ENCODE measurements at places on chromosomes 7 and 10.
A peak's percentile ranks its signal among the peaks of the same experiment; 100 is the strongest.

DNA sequence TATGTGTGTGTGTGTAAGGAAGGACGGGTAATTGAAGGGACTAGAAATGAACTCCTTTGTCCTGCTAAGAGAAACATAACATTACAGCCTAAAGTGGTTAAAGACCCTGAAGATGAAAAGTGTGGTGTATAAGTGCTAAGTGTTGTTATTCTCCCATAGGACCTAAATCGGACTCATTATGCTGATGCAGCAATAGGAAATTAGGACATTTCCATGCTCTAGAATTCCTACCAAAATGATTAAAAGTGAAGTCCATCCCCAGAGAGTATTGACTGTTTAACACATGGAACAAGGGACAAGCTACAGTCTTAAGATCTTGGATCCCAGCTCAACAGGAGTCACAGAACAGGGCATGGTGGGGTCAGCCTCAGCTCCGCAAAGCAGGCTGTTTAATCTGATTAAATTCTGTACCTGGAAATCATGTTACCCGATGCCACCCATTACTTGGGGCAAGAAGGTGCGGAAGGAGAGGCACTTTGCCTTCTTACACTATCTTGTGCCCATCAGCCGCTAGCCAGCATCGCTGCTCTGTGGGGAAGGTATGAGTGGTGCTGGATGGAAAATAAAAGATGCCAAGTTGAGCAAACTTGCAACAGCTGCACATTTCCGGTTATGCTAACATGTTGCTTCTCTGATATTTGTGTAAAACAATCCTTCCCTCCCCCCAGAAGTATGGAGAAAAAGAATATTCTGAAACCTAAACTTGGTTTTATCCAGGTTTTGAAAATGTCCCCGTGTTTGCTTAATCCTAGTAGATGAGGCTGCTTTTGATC lies 100.5 kb downstream of the CREB5 start:
- DNase-seq: no peak

DNA sequence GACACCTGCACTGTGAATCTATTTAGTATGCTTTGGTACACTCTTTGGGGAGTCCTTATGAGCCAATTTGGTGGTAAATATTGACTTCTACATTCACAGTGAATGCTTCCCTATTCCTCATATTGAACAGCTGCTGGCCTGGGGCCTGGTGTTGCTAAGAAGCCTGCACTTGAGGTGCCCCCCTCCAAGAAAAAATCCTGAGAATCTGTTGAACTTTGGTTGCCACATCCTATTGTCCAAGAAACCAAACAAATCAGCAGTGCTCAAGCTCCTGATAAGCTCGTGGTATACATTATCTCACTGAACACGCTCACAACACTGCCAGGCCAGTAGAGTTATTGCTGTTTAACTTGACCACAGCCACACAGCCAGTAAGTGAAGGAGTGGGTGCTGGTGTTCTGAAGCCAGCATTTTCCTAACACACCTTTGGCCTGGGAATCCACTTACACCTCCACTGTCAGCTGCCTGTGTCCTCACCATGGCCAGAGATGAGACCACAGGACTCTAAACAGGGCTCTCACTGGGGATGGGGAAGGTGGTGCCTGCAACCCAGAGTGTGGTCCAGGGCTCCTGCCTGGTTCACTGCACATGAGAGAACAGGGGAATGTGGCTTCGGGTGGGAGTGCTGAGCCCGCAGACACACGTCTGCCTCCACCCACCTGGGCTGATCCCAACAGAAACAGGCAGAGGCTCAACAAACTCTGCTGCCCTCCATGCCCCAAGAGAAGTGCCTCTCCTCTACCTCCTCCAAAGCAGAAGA lies 6.7 kb downstream of the DDC start:
- peak; percentile 37 for DNase-seq

- DNase-seq: no peak
Observed at GRCh38 chr10:74953214-74953613, 126.8 kb downstream of the KAT6B start.

DNA sequence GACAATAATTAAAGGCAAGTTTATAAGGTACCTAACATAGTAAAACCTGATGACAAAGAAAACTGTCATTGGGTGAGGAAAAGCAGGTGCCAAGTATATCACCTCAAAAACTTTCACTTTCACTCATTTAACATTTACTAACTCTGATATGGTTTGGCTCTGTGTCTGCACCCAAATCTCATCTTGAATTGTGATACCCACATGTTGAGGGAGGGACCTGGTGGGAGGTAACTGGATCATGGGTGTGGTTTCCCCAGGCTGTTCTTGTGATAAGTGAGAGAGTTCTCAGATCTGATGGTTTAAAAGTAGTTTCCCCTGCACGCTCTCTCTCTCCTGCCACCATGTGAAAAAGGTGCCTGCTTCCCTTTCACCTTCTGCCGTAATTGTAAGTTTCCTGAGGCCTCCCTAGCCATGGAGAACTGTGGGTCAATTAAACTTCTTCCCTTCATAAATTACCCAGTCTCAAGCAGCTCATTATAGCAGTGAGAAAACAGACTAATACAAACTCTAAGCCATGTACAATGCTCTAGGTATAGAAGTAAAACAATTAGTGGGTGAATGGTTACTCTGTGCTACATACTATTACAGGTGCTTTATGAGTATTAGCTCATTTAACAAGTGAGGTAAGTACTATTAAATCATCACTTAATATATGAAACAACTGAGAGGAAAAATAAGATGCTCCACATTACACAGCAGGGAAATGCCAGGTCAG lies 199.0 kb downstream of the CHCHD3 start:
- DNase-seq: no peak

- no peak for DNase-seq
Observed at GRCh38 chr10:49257626-49258349, 41.2 kb upstream of the C10orf71 start.

DNA sequence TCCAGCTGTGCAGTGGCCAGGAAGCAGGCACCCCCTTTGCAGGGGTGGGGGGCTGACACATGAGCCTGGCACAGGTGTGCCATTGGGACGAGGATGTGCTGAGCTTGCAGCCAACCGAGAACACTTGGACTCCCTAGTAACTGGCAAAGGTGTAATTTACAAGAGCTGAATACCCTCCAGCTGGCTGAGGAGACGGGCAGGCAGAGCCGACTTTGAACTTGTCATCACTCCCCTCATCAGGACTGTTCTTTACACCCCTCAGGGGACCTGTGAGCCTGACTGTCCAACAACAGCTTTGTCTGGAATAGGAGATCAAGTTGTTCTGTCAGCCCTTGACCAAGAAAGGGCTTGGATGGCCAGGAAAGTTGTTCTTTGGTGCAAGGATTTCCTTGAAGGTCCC lies 61.2 kb downstream of the CDH23 start:
- DNase-seq: no peak

- DNase-seq: no peak
Observed at GRCh38 chr7:130143334-130143732, 61.9 kb downstream of the TMEM209 start.

DNA sequence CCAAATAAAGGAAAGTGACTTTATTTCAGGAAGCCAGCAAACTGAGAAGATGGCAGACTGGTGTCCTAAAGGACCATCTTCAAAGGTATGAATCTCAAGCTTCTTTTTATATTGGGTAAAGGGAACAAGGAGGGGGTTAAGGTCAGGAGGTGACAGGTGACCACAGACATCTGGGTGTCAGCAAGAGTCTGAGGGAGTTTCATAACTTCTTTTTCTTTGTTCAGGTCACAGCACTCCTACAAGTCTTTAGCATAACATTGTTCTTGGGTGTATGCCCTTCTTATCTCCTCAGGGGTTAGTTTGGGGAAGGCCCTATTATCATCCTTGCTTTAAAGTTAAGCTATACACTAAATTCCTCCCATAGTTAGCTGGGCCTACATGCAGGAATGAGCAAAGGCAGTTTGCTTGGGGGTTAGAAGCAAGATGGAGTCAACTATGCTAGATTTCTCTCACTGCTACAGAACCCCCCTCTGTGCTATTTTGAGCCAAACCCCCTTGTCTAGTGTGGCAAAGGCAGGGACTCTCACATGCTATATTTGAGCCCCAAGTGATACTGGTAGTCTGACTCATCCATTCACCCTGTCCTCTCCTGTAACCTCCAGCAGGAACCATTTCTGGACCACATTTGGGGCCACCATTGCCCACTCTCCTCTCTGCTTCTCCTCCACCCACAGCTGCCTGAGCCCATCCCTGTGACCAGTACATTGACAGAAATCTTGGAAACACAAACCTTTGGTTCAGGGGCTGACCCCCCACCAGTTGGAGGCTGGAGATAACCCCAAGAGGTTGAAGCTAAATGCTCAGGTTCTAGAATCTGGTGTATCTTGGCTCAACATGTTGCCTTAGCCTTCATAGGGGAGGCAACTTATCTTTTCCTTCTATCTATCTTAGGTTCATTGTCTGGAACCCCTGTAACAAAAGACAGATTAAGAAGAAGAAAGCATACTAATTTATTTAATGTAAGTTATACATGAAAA lies 55.5 kb upstream of the LRGUK start:
- no peak for DNase-seq

DNA sequence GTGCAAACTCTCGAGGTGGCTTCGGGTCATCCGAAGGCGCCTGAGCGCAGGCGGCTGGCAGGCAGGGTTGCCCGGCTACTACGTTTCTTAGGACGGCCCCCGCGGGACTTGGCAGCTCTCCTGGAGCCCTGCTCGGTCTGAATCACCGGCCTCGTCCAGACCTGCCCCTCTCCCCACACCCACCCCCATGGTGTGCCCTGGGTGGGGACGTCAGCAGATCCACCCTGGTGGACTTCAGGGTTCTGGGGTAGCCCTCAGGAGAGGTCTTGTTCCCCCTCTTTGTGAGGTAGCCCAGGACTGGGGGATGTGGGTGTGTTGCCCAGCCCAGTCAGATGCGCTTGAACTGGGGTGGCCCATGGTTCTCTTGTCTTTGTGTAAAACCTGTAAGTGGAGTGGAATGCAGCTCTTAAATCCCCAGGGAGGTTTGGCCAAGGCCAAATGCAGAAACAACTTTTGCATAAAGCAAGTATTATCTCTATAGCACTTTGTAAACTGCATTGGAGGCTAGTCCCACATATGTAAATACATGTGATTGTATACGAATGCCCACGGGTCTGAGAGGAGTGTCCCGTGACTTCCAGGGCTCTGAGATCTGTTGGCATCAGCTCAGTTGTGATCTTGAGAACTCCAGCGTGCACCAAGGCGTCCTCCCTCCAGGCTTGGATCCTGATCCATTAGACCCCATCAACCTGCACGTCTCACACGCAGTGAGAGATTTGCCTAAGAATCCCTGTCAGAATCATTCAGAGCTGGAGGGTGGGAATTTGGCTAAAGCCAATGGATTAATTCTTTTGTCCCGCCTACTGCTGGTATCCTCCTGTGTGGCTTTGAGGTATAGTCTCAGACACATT lies 1.8 kb downstream of the PFKFB3 start:
- DNase-seq: no peak

DNA sequence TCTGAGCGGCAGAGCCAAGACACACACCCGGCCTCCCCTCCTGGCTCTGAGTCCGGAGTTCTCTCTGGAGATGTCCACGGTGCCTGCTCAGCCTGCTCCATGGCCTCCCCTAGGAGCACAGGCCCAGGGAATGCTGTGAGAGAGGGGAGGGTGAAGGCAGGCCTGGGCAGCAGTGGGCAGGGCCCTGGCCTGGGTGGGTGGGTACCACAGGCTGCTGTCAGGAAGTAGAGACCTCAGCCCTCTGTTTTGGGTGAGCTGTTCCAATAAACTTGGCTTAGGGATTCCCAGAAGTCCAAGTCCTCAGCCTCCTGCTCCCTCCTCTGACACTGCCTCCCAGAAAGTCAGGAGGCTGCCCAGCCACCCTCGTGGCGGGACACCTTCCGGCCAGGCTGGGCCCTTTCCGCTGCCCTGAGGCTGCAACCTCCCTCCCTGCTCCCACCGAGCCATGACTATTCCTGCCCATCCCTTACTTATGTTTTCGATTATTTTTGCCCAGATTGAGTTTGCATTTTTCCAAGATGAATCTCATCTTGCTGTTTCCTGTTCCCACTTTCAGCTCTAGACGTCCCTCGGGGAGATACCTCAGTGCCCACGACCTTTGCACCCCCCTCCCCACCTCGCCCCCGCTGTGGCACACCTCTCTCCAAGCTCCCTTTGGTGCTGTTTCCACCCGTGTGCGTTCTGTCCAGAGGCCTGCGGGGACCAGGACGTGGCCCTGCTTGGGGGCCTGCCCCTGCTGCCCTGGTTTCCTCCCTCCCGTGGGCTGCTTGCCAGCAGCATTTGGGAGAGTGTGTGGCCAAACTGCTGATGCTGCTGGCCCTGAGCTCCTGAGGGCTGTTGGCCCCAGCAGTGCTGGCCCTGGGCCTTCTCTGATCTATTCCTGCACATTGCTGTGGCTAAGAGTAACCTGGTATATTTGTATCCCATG lies 5.8 kb upstream of the POLM start:
- no peak for DNase-seq

GRCh38 chr10:101188942-101189341 lies 40.3 kb downstream of the LBX1 start:
- DNase-seq: peak; percentile 3

DNA sequence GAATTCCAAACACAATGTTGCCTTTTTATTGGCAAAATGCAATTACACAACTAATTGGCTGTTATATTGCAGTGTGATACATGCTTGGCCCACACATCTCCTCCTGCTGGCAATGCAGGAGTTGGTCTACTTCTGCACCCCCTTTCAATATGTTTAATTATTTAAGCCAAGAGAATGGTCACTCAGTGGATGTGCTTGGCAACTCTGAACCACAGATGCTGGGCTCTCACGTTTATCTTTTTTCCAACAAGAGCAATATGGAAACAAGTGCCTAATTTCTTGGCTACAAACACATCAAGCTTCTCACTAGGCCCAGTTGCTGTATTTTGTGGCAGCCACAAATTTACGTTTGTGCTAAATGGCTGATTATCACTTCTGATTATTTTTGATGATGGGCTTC lies 1149.2 kb upstream of the CELF2 start:
- no peak for DNase-seq

- no peak for DNase-seq
Observed at GRCh38 chr7:131075406-131075805, 252.3 kb upstream of the MKLN1 start.

GRCh38 chr10:127408112-127408710 lies 140.9 kb upstream of the NPS start:
- DNase-seq: no peak

GRCh38 chr10:8180360-8181109 lies 126.0 kb downstream of the GATA3 start:
- DNase-seq: no peak

- DNase-seq: no peak
Observed at GRCh38 chr10:4109469-4109868, 324.5 kb upstream of the KLF6 start.

GRCh38 chr10:34281661-34282582 lies 533.2 kb downstream of the PARD3 start:
- no peak for DNase-seq

DNA sequence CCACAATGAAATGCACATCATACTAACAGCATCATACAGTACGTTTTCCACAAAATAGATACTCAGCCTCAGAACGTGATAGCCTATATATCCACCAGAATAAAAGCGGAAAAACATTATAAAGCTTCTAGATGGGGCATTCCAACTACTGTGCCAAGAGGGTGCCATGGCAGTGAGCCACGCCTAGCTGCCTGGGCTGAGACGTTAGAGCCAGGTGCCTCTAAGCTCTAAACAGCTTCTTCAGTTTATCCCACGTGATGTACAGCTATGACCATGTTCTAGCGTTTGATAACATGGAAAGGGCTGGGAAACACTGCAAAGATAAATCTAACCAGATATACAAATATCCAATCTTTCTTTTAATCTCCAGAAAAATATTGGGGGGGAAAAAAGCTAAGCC lies 17.8 kb downstream of the USP6NL start:
- DNase-seq: no peak

GRCh38 chr10:3655528-3655927 lies 129.5 kb downstream of the KLF6 start:
- peak; percentile 33 for DNase-seq

Data from trophoblast cell (in vitro differentiated cells and primary cell).